ENCODE measurements at places on chromosomes 5 and 9.

GRCh38 chr5:82111191-82111590 lies 139.4 kb downstream of the ATG10 start:
- no peak for DNase-seq

GRCh38 chr5:122941737-122942136 lies 94.8 kb downstream of the PPIC start:
- no peak for DNase-seq

- DNase-seq: no peak
Observed at GRCh38 chr5:98911280-98912040, 17.3 kb downstream of the CHD1 start.

- DNase-seq: no peak
Observed at GRCh38 chr5:76384705-76385104, 18.4 kb upstream of the IQGAP2 start.

GRCh38 chr5:85049020-85049419 lies 664.3 kb upstream of the EDIL3 start:
- no peak for DNase-seq

DNA sequence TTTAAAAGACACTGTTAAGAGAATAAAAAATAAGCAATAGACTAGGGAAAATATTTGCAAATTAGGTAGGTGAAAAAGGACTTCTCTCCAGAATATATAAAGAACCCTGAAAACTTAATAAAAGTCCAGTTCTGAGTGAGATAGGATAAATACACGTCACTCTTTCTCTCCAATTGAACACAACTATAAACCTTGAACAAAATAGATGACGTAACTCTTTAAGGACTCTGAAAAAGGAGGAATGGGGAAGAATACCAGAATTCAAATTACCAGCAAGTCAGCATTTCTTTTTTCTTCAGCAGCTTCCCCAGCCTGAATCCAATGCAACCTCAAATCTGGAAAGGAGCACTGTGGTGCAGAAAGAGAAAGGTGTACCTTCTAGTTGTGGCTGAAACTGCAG lies 6.8 kb upstream of the WDR41 start:
- no peak for DNase-seq

DNA sequence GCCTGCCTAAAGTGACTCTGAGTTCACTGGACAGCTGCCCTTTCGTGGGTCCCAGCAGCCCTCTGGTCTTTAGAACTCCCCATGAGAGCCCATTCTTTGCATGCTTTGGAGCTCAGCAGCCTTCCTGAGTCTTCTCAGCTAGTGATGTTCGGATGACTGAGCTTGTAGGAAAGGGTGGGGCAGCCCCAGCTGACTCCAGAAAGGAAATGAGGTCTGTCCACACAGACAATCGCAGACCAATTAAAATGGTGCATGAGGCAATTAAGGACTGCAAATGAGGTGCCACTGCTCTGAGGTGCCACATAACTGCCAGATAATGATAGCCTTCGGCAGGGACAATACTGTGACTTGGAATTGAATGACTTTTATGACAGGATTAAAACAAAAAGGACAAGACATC lies 25.4 kb upstream of the TOMM5 start:
- DNase-seq: no peak

DNA sequence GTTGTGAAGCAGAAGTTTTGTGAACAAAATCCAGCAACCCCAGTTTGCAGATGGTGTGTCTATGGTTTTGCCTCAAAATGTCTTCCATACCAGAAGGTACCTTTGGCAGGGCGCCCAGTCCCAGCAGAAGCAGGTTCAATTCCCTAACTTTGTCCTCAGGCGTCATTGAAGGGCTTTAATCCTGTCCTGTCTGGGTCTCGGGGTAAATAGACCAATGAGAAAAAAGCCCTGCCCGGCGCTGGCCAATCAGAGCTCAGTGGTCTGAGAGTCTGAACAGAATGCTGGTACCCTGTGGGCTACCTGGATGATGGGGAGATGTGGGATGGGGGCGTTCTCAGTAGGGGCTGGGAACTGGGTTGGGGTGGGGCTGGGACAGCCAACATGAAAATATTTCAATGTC lies 6.2 kb upstream of the ST6GALNAC4 start:
- no peak for DNase-seq

DNA sequence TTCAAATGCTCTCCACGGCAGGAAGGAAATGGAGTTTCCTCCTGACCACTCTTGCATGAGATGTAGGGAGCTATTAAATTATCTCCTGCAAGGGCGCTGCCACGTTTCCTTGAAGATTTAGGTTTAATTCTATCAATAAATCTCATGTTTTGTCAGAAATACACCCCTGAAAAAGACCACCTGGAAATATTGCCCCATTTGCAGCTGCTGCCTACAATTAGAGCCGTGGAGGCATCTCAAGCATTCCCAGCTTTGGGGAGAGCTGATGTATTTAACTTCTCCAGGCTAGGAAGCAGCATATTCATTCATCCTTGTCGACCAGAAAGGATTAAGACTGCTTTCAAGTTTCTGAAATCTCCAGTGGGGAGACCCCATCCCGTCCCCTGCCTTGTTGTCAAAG lies 40.5 kb downstream of the CCNJL start:
- no peak for DNase-seq

- DNase-seq: no peak
Observed at GRCh38 chr5:156581725-156582124, 254.8 kb downstream of the SGCD start.

DNA sequence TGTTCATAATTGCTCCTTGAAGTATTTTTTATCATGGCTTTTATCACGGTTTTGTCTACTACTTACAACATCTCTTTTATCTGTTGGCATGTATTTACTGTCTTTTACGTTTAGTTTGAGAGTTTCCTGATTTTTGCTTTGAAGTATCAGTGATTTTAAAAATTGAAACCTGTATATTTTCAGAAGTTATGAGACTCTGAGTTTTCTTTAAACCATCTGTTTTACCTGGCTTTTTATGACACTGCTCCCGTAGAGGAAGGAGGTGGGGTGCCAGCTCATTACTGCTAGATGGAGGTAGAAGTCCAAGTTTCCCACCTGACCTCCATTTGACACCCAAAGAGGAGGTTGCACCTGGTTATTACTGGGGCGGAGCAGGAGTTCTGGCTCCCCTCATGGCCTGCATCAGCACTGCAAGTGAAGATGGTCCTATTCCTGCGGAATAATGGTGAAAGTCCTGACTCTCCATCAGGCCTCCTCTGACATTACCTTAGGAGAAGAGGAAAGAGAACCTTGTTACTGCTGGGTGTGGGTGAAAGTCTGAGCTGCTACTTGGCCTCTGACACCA lies 10.0 kb upstream of the ZNF131 start:
- DNase-seq: no peak

- no peak for DNase-seq
Observed at GRCh38 chr5:12865529-12865928, 961.3 kb upstream of the CTNND2 start.

GRCh38 chr9:137459601-137460362 lies 648 bp upstream of the NSMF start:
- DNase-seq: no peak

DNA sequence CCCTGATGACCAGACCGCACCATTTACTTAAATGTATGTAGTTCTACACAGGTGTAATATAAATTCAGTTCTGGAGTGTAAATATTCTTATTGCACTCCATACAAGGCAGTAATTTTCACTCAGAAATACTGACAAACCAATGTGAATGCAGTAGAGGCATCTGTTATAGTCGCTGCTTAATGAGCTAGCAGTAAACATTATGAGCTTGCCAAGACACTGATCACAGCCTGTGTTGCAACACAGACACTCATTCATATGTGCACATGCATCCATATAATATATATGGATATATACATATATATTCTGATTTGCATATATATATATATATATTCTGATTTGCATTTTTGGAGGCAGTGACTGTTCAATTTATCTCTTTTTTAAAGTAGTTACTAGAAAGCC lies 435.1 kb upstream of the ST8SIA4 start:
- no peak for DNase-seq

DNA sequence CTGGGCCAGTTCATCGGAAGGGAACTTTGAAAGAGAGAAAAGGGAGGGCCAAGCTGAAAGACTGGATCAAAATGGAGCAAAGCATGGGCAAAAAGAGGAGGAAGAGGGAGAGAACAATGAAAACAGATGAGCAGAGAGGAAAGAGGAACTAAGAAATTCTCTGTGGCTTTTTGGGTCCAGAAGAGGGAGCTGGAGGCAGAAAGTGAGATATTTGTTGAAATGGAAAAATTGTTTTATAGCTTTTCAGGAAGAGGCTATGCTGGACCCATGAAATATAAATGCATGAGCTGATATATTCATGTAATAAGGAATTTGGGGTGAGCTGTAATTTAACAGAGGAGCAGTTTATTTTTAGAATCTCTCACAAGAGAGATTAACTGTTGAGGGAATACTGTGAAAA lies 457.3 kb downstream of the DMAC1 start:
- no peak for DNase-seq

DNA sequence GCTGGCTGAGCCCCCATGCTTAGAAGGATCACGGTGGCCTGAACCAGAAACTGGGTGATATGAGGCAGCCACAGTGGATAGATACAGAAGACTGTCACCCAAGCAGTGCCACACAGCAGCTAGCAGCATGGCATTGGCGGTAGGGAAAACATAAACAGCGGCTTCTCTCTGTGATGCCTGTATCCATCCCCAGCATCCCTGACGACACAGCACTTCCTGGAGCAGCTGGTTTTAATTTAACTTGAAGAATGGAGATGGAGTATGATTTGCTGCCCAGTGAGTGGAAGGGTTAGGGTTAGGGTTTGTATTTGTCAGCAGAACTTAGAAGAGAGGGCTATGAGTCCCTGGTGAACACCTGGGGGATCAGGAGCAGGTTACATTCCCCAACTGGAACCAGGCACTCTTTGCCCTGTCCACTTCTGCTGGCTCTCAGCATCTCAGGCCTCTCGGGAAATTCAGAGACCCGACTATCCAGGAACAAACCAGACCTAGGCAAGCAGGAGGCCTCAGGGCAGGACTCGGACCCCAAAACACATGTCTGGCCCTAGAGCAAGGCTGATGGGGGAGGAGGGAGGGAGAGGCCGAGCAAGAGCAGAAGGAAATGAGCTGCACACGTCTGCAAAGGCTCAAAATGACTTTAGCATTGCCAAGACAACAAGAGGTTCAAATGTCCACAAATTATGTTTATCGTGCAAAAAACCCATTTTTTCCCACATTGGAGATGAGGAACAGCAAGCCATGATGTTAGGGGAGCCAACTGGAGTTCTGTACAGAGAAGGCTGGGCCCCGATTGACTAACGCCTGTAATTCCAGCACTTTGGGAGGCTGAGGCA lies 6.5 kb upstream of the GGTA1 start:
- DNase-seq: no peak

GRCh38 chr5:171667341-171668096 lies 118.1 kb upstream of the SMIM23 start:
- no peak for DNase-seq

DNA sequence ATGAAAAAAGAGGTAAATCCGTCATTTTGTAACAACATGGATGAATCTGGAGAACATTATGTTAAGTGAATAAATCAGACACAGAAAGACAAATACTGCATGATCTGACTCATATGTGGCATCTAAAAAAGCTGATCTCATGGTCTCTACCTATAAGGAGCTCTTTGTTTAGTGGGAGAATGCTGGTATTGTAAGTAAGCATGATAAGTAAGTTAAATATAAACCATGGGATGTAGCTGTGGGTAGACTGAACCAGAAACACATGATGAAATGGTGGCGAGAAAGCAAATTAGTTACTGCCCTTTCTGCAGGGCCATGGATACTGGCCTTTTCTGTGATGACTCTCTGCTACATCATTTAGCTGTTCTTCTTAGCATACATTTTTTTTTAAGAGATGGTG lies 66.4 kb upstream of the RUSC2 start:
- DNase-seq: no peak

GRCh38 chr5:180137401-180138213 lies 66.0 kb upstream of the RNF130 start:
- DNase-seq: peak; percentile 4

GRCh38 chr9:34986540-34987047 lies 3.0 kb upstream of the DNAJB5 start:
- DNase-seq: no peak

DNA sequence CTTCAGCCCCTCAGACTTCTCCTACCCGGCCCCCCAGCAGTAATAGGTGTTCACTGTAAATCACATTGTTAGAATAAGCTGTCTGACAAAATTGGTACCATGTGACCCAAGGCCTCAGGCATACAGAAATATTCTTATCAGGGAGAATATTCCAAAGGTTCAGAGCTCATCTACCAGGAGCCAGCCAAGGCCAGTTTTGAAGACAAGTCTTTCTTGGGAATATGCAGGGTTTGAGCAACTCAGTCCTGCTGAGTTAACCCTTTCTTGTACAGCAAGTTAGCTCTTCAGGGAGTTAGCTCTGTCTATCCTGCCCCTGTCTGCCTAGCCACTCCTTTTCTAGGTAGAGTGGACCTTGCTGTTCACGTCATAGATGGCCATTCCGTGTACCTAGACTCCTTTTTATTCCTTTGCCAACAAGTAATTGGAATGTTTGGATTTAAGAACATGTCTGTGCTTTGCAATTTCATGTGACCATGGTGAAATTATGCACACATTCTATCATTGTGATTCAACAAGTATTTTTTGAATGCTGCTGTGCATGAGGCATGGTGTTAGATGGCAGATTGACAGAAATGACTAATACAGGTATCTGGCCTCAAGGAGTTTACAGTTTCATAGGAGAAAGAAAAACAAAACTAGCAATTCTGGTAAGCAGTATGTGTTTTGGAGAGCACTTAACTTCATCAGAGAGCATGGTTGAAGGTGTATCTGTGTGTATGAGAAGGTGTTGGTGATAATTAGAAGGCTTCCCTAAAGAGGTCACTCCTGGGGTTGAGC lies 22.6 kb downstream of the TGFBR1 start:
- no peak for DNase-seq

DNA sequence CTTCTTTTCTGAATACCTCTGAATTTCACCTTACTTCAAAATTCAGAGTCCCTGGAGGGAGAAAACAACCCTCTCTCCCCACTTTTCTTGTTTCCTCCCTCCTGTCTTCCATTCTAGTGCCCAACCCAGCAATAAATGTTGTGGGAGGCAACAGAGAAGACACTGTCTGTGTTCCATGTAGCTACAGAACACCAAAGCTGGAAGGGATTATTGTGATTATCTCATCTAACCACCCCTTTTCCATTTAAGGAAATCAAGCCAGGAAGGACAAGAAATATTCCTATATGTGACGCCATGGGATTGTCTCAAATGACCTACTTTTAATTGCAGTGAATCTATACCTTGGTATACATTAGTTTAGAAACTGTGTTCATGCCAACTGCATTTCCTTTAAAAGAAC lies 476.6 kb upstream of the TNC start:
- no peak for DNase-seq

DNA sequence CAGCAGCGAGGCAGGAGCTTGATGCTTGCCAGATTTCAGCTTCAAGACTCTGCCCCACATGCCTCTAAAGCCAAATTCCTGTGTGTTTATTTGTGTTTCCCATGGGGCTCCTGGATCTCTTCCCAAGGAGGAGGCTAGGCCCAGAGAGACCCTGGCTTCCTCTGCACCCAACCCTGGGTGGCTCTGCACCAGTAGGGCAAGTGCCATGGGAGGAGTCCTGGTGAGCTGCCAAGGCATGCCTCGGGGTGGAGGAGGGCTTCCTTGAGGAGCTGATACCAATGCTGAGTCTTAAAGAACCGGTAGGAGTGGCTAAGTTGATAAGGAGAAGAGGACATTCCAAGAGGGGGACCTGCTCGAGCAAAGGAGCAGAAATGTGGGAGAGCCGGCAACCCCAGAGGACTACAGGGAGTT lies 6.8 kb upstream of the TIFAB start:
- DNase-seq: no peak

GRCh38 chr5:96348536-96348935 lies 84.5 kb downstream of the PCSK1 start:
- no peak for DNase-seq
